Type B pancreatic cell (in vitro differentiated cells): ENCODE measurements at places on chromosomes 7 and 10. TPM values are rescaled to one million over a fixed set of nuclear protein-coding genes. Genes with fewer than 3 reads are reported as not detected.

CACNB2 gene
- 4.9 and 7.6 TPM in 2 replicates for total RNA-seq

INA gene
- 9.4 and 38.0 TPM in 2 replicates for total RNA-seq

MAD1L1 gene
- 32.0 and 40.7 TPM in 2 replicates for total RNA-seq

CYP3A5 gene
- total RNA-seq = 33.1 and 53.0 TPM in 2 replicates

HKDC1 gene
- 2.4 and 8.0 TPM in 2 replicates for total RNA-seq

OR2A12 gene
- not detected in 2 replicates for total RNA-seq

NEURL1 gene
- 38.3 and 102 TPM in 2 replicates for total RNA-seq

MUC12 gene
- total RNA-seq = 0.50 and 1.6 TPM in 2 replicates

- DNase-seq = no peak
- no peaks in the 10 kb centered on the region for H3K36me3 ChIP-seq
- H3K4me1 ChIP-seq = no peaks in the 10 kb centered on the region
- no peak overlapping the region for H3K4me3 ChIP-seq
These were observed 92.4 kb downstream of the HYCC1 start for GRCh38 chr7:22921386-22922086.

DNA sequence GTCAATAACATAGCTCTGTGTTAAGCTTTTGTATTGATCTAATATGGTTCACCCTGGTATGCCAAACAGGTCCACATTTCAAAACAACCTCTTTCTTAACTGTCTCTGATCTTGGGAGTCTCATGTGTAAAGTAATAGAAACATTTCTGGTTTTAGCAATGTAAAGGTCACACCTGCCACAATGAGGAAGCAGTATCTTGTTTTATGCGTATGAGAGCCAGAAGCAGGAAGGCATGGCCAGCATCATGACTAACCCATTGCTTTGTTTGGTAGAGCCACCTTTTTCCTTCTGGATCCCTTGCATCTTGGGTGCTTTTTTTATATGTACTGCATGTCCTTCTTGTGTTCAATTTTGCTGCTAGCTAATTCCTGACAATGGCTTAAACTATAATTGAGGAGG, 411.3 kb upstream of the SEMA3C start:
- H3K36me3 ChIP-seq = no peaks in the 10 kb centered on the region
- no peaks in the 10 kb centered on the region for H3K27me3 ChIP-seq
- H3K4me1 ChIP-seq = no peaks in the 10 kb centered on the region
- H3K27ac ChIP-seq = no peak overlapping the region
- DNase-seq = no peak

DNA sequence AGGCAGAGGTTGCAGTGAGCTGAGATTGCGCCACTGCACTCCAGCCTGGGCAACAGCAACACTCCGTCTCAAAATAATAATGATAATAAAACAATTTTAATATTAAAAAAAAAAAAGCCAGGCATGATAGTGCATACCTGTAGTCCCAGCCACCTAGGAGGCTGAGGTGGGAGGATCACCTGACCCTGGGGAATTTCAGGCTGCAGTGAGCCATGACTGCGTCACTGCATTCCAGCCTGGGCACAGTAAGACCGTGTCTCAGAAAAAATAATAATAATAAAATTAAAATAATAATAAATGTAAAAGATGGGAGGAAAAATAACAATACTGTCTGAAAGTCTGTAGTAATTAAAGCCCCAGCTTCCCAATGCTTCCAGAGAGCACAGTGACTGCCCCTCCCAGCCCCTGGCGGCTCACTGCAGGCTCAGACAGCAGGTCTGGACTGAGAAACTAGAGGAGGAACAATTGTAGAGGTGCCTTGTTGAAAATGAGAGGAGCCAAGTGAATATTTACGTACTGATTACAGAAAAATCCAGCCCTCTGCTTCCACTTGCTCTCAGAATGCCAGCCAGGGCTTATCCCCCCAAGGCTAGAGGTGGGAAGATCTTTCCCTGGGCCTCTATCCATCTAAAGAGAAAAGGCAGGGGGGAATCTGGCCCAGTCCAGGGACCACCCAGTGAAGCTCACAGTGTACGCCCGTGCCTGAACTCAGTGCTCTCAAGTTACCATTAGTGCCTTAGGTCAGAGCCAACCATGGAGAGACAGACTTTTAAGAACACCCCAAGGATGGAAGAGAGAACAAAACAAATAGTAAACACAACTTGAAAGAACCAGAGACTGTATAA, 112.8 kb downstream of the PARD3 start:
- H3K4me3 ChIP-seq = peak overlapping the region; percentile 4
- no peak for DNase-seq
- peaks cover 56% of the 10 kb centered on the region for H3K4me1 ChIP-seq
- H3K36me3 ChIP-seq = peaks cover 4% of the 10 kb centered on the region
- peak overlapping the region; percentile 10 for H3K27ac ChIP-seq

DNA sequence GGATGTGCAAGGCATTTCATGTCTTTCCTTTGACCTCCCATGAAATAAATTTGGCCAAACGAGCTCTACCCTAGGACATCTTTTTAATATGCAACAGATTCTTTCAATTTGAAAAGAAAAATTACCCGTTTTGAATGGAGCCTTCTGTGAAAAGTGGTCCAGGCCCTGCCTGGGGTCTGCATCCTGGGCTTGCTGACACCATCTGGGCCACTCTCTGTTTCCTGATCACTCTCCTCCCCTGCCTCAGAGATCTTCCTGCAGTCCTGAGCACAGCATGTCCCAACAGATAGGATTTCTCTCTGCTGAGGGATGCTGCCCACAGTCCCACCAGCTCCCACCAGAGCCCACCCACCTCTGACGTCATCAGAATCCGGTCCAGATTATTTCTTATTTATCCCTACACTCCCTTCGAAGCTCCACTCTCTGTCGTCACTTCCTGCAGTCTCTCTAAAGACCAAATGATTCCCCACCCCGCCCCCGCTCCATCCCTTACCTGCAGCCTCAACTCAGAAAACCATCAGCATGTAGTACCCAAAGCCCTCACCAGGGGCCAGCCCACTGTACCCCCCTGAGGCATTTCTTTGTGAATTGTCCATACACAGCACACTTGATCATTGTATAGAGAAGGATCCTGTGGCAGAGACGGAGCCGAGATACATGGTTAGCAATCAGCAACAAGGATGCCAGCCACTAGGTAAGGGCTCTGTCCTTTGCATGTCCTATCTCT, 192.1 kb upstream of the MGMT start:
- H3K4me3 ChIP-seq = no peak overlapping the region
- peaks cover 3% of the 10 kb centered on the region for H3K27me3 ChIP-seq
- DNase-seq = no peak
- no peaks in the 10 kb centered on the region for H3K36me3 ChIP-seq

DNA sequence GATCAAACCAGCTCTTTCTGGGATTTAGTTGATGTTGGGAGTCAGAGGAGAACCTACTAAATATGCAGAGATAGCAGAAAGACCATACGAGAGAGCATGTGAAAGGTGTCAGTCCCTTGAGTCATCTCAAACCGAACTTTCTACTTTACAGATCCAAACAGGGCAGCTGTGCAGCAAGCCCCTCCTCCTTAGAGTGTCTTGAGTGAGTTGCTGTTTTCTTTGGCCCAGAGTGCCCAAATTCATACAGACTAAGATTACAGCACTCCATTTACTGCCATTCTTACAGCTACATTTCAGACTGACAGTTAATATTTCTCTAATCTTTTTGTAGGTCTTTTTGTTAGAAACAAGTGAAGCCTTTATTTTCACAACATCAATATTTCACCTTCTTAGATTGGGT, 53.4 kb downstream of the NRCAM start:
- DNase-seq = no peak
- peaks cover 5% of the 10 kb centered on the region for H3K36me3 ChIP-seq
- H3K27me3 ChIP-seq = no peaks in the 10 kb centered on the region
- H3K4me3 ChIP-seq = peak overlapping the region; percentile 16

DNA sequence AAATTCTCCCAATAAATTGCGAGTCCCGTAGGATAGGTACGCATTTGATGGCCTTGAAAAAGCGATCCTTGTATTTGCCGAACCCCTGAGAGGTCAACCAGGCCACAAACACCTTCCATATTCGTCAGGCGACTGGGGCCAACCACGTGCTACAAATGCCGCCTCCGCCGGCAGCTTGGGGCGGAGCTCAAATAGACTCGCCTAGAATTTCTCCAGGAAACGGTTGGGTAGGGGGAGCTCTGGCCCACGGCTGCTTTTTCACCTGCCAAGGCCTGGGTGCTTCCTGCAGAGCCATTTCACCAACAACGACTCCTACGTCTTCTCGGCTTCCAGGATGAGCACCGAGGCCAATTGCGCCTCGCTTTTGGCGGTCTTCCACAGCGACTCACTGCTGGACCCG, 53.4 kb upstream of the KIF5B start:
- peaks cover 4% of the 10 kb centered on the region for H3K27me3 ChIP-seq
- H3K36me3 ChIP-seq = no peaks in the 10 kb centered on the region
- H3K4me3 ChIP-seq = no peak overlapping the region
- no peak for DNase-seq
- H3K4me1 ChIP-seq = no peaks in the 10 kb centered on the region

DNA sequence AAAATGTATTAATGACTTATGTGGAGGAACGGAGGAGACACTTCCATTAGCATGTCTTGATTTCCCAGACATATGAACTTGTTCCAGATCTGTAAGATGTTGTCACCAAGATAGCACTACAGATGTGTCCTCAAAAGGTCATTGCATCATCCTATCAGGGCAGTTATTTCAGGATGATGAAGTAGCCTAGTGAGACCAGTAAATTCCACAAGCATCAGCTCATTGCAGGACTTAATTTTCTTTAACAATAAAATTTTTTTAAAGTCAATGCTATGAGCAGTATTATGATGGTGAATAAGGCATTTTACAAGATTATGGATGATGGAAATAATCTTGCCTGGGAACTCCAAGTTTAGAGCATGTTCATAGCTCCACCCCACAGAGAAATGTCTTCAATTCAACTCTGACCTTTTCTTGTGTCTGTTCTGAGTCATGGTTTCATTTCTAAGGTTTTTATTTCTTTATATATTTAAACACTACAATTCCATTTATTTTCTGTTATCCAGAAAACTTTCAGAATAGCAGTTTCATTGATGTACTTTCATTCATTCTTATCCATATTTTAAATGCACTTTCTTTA, 1203.3 kb upstream of the CELF2 start:
- no peaks in the 10 kb centered on the region for H3K27me3 ChIP-seq
- no peaks in the 10 kb centered on the region for H3K4me1 ChIP-seq
- no peaks in the 10 kb centered on the region for H3K36me3 ChIP-seq
- no peak overlapping the region for H3K4me3 ChIP-seq
- H3K27ac ChIP-seq = no peak overlapping the region
- DNase-seq = no peak

DNA sequence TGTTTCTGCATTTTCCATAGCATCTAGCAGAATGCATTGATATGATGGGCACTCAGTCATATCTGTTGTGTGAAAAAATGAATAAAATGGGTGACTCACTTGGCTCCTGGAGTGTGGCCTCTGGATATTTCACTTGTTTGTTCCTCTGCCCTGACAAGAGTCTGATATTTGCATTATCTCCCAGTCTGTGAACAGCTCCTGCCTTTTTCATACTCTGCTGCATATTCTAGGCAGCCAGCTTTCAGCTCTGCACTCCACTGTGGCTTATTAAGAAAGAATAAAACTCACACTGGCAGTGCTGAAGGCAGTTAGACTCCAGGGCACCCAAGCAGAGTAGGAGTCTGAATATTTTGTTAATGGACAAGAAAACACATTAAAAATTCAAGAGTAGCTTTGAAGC, 623.9 kb downstream of the SORCS1 start:
- no peaks in the 10 kb centered on the region for H3K27me3 ChIP-seq
- DNase-seq = no peak
- no peaks in the 10 kb centered on the region for H3K4me1 ChIP-seq
- no peaks in the 10 kb centered on the region for H3K36me3 ChIP-seq
- no peak overlapping the region for H3K4me3 ChIP-seq

- no peak for DNase-seq
- H3K36me3 ChIP-seq = peaks cover 27% of the 10 kb centered on the region
- no peaks in the 10 kb centered on the region for H3K27me3 ChIP-seq
- H3K4me1 ChIP-seq = no peaks in the 10 kb centered on the region
These were observed 27.4 kb downstream of the WDR37 start for GRCh38 chr10:1083581-1083980.

GRCh38 chr10:8428654-8429053, 374.2 kb downstream of the GATA3 start:
- DNase-seq = no peak
- H3K36me3 ChIP-seq = no peaks in the 10 kb centered on the region
- no peak overlapping the region for H3K4me3 ChIP-seq
- H3K27me3 ChIP-seq = peaks cover 9% of the 10 kb centered on the region

GRCh38 chr7:158256091-158256816, 331.4 kb downstream of the PTPRN2 start:
- H3K36me3 ChIP-seq = no peaks in the 10 kb centered on the region
- H3K4me3 ChIP-seq = no peak overlapping the region
- H3K4me1 ChIP-seq = peaks cover 6% of the 10 kb centered on the region
- no peaks in the 10 kb centered on the region for H3K27me3 ChIP-seq

GRCh38 chr10:17026686-17027485, 102.7 kb downstream of the CUBN start:
- H3K27ac ChIP-seq = no peak overlapping the region
- no peak overlapping the region for H3K4me3 ChIP-seq
- H3K4me1 ChIP-seq = peaks cover 43% of the 10 kb centered on the region

- H3K27me3 ChIP-seq = peaks cover 5% of the 10 kb centered on the region
- H3K36me3 ChIP-seq = no peaks in the 10 kb centered on the region
- H3K4me1 ChIP-seq = no peaks in the 10 kb centered on the region
- H3K4me3 ChIP-seq = no peak overlapping the region
- H3K27ac ChIP-seq = no peak overlapping the region
These were observed 35.7 kb downstream of the CBX3 start for GRCh38 chr7:26237035-26237807.

DNA sequence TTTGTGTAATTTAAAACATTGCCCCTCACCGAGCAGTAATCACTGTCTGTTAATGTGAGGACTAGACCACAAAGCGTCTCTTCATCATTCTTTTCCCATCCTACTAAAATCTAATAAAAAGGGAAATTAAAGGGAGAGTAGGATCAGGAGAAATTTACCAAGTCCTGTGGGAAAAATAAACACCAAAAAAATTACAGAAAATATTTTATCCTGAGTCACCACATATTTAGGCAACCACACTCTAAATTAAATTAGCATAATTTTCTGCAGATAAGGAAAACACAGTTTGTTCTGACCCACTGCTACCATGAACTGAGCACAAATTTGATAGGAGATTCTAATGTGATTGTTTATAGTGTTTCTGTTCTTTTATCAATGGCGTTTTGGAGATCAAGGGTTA, 49.3 kb downstream of the CCDC6 start:
- H3K36me3 ChIP-seq = peaks cover 44% of the 10 kb centered on the region
- H3K27me3 ChIP-seq = no peaks in the 10 kb centered on the region
- peaks cover 41% of the 10 kb centered on the region for H3K4me1 ChIP-seq

DNA sequence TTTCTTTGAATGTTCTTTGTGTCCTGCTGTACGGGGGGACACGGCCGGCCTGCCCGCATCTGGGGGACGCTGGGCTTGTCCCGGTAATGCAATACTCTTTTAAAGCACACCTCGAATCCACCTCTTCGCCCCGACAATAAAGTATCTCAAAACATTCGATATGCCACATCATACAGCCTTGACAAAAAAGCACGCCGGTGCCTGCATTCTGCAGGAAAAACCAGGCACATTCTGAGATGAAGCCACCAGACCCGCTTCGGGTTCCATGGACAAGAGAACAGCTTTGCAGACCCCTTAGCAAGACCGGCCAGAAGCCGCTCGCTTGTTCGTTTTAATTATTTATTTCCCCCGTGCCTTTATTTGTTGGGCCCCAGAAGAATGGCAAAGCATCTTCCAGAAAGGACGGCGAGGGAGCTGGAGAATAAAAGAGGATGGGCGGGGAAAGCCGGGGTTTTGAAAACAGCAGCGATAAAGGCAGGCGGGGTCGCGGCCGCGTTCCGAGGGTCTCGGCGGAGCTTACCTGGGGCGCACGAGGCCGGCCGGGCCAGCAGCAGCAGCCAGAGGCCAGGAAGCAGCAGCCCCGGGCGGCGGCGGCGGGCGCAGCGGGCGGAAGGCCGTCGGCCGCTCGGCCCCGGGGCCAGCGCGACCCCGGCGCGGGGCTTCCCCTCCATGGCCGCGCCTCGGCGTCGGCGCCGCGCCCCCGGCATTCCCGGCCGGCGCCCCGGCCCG, 462 bp downstream of the KIAA1549 start:
- H3K4me1 ChIP-seq = peaks cover 29% of the 10 kb centered on the region
- peak overlapping the region; percentile 93 for H3K27ac ChIP-seq
- H3K36me3 ChIP-seq = peaks cover 6% of the 10 kb centered on the region
- peak overlapping the region; percentile 97 for H3K4me3 ChIP-seq
